T-cell (primary cell): ENCODE measurements at places on chromosomes 13 and 19. TPM values are rescaled to one million over a fixed set of nuclear protein-coding genes. Genes with fewer than 3 reads are reported as not detected.

- H3K4me1 ChIP-seq: peaks cover 7% of the 10 kb centered on the region
- no peak for DNase-seq
- H3K36me3 ChIP-seq: no peaks in the 10 kb centered on the region
- H3K4me3 ChIP-seq: peak overlapping the region; percentile 32
These were observed 1.1 kb downstream of the DACH1 start for GRCh38 chr13:71865874-71866334.

DNA sequence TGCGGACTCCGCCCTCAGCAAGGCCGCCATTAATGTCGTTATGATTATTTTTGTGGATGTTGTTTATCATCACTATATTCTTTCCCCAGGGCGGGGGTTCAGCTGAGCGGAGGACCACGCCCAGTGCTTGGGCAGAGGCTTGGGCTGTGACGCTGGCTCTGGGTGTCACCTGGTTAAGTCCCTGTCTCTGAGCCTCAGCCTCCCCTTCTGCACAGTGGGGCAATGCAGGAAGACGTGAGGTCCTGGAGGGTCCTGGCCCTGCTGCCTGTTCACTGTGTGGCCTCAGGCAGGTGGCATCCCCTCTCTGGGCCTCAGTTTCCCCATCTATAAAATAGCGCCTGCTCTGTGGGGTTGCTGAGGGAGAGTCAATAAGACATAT lies 32.5 kb downstream of the NFIC start:
- no peak overlapping the region for H3K4me3 ChIP-seq
- H3K36me3 ChIP-seq: no peaks in the 10 kb centered on the region
- no peak for DNase-seq
- H3K4me1 ChIP-seq: no peaks in the 10 kb centered on the region

GRCh38 chr13:97367016-97367822 lies 66.8 kb upstream of the RAP2A start:
- H3K36me3 ChIP-seq: peaks cover 8% of the 10 kb centered on the region
- DNase-seq: no peak
- no peak overlapping the region for H3K4me3 ChIP-seq
- peaks cover 4% of the 10 kb centered on the region for H3K4me1 ChIP-seq
- H3K27me3 ChIP-seq: no peaks in the 10 kb centered on the region

The HCN2 gene
- 1.6 TPM for total RNA-seq

The FBXO27 gene
- total RNA-seq: 0.66 TPM
